Naive thymus-derived CD8-positive, alpha-beta T cell (primary cell): ENCODE measurements at places on chromosomes 3 and 15. TPM values are rescaled to one million over a fixed set of nuclear protein-coding genes. Genes with fewer than 3 reads are reported as not detected.

DNA sequence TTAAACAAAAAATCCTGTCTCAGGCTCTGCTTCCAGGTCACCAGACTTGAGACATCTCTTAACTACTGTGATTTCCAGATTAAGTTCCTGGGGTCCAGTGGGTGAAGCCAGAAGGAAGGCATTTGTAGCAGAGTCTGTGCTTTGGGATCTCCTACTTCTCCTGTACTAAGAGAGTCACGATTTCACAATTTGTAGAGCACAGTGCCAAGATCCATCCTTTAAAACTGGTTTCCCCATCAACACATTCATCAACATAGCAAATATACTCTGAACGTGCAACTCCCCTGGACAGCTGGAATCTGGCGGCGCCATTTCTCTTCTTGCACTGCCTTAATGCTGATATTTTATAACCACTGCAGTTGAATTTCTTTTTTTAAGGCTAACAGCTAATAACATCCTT is 33.2 kb downstream of the CDCP1 start:
- no peak for DNase-seq

The GPR149 gene
- polyA plus RNA-seq, result not detected

The SLC6A1 gene
- not detected for polyA plus RNA-seq

The PCBP4 gene
- polyA plus RNA-seq, result 10.9 TPM

GRCh38 chr15:62527387-62527786 is 362.3 kb upstream of the C2CD4B start:
- DNase-seq, result no peak

GRCh38 chr3:52310861-52311575 is 5.1 kb upstream of the DNAH1 start:
- DNase-seq, result peak; percentile 13

DNA sequence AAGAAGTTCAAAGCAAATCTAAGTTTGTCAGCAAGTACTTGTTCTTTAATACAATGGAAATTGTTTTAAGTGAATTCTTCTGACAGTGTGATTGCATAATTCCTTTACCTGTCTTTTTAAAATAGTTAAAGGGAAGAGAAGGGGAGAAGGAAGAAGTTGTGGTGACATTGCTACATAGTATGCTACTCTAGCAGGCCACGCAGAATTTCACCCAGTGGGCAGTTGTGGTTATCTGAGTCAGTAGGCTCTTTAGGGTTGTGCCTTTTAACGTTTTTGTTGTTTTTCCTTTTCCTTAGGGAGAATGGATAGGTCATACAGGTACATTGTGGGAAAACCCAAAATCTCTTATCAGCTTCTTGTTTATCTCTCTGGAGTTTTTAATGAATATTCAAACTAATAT is 40.4 kb downstream of the KIF15 start:
- DNase-seq, result no peak

GRCh38 chr15:57082054-57082728 is 163.7 kb downstream of the TCF12 start:
- no peak for DNase-seq

DNA sequence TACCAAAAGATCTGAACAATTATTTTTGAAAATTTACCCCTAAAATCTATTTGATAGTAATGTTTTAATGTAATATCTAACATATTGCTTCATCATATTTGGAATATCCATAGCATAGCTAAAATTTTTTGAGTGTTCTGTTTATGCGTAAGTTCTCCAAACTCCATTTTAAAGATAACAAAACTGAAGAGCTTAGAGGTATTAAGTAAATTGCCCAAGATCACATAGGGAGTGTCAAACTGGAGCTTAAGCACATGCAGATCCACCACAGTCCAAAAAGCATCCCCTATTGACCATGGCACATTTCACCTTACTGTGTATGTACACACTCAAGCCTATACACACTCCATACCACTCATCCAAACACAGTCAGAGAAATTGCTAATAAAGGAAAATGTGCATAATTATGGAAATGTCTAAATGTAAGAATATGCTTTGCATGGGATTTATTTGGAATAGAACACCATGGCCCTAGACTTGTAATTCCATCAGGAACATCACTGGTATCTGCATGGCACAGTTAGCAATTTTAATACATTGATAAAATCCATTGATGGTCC is 85.2 kb upstream of the TGFBR2 start:
- DNase-seq, result no peak

The C3orf33 gene
- polyA plus RNA-seq, result 5.6 TPM

- no peak for DNase-seq
Observed at GRCh38 chr3:115062009-115062408, 85.1 kb downstream of the ZBTB20 start.

- no peak for DNase-seq
Observed at GRCh38 chr3:46829699-46830208, 33.5 kb downstream of the MYL3 start.

The GP5 gene
- polyA plus RNA-seq, result 4.2 TPM
